Left lung (tissue), 14 donors: ENCODE measurements at places on chromosomes 2 and 18. TPM values are rescaled to one million over a fixed set of nuclear protein-coding genes. Genes with fewer than 3 reads are reported as not detected.

Gene RAB6C
- 0.18 TPM for polyA plus RNA-seq

DNA sequence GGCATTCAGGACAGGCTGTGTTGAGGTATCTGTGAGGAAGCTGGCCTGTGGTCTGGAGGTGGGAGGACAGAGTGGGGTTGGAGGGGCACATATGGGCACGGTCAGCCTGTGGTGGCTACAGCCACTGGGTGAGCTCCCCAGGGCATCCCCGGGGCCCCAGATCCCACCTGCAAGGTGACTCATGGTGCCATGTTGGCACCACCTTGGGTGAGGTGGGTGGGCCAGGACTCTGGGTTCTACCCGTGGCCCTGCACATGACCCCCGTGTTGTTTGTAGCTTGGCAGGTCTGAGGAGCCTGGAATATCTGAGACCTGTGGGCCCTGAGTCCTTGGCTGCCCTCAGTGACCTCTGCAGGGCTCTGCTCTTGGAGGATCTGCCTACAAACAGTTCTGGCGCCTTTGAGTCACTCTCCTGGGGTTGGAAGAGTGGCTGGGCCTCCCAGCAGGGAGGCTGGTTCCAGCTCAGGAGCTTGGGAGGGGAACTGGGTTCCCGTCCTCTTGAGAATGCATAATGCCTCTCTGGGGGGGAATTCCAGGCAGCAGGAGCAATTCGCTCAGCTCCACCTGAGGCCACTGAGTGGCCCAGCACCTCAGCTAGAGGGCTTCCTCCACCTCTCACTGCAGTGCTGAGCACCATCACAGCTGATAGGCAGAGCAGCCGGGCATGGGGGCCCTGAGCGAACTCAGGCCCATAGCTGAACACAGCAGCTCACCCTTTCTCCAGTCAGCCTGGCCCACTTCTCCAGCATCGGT, 105.1 kb downstream of the DYSF start:
- H3K4me3 ChIP-seq = no peak overlapping the region
- no peaks in the 10 kb centered on the region for H3K27me3 ChIP-seq
- no peaks in the 10 kb centered on the region for H3K4me1 ChIP-seq

- H3K36me3 ChIP-seq = no peaks in the 10 kb centered on the region
- H3K27ac ChIP-seq = no peak overlapping the region
- no peak for DNase-seq
- no peak overlapping the region for H3K4me3 ChIP-seq
- H3K27me3 ChIP-seq = no peaks in the 10 kb centered on the region
These were observed 75.8 kb downstream of the LNPK start for GRCh38 chr2:175926272-175926671.

DNA sequence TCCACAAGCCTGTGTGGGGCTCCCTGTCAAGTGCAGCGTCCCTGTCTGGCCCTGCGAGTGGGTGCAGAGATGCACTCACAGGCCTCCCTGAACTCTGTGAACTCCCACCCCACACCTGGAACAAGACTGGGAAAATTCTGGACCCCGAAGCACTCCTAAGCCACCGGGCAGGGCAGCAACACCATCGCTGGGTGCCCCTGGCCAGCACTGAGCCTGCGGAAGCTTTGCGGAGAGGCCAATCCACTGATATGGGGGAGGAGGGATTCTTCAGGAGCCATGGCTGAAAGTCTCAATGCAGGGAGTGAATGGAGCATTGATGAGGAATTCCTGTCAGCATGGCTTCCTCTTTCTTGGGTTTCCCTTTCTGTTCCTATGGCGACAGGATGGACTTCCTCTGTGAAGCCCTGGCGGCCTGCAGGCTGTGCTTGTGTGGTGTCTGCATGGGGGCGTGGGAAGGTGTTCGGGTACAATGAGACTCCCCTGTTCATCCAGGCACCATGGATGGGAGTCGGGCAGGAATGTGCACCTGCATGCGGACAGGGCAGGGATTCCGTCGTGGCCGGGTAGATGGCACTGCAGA, 15.1 kb downstream of the TRIB2 start:
- no peak overlapping the region for H3K4me3 ChIP-seq
- peak overlapping the region; percentile 23 for H3K27ac ChIP-seq
- no peaks in the 10 kb centered on the region for H3K27me3 ChIP-seq
- peaks cover 55% of the 10 kb centered on the region for H3K4me1 ChIP-seq

GRCh38 chr2:134292514-134292913, 38.6 kb downstream of the MGAT5 start:
- no peaks in the 10 kb centered on the region for H3K36me3 ChIP-seq
- H3K27ac ChIP-seq = no peak overlapping the region
- no peak overlapping the region for H3K4me3 ChIP-seq
- H3K27me3 ChIP-seq = no peaks in the 10 kb centered on the region

Gene NPHP1
- polyA plus RNA-seq = 11.4 TPM

DNA sequence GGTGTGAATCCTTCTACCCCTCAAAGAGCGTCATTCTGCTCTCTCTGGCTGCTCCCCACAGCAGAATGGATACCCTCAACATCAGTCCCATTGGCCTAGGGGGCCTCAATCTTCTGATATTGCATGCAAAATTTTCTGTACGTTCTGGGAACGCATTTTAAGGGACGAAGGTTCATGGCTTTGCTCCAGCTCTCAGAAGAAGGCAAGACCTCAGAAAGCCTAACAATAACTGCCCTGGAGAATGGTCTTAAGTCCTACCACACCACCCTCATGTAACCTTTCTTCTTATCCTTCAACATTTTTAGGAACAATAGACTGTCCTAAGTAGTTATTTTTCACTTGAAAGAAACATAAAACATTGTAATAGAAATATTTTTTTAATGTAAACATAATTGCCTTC, 212.6 kb downstream of the PRKCE start:
- H3K27me3 ChIP-seq = no peaks in the 10 kb centered on the region
- peaks cover 44% of the 10 kb centered on the region for H3K4me1 ChIP-seq
- no peak overlapping the region for H3K27ac ChIP-seq

- H3K4me1 ChIP-seq = peaks cover 3% of the 10 kb centered on the region
- H3K27me3 ChIP-seq = no peaks in the 10 kb centered on the region
- DNase-seq = no peak
- H3K27ac ChIP-seq = no peak overlapping the region
These were observed 298.2 kb downstream of the CDCA7 start for GRCh38 chr2:173652767-173653431.

Gene DUSP2
- polyA plus RNA-seq = 1.4 TPM

DNA sequence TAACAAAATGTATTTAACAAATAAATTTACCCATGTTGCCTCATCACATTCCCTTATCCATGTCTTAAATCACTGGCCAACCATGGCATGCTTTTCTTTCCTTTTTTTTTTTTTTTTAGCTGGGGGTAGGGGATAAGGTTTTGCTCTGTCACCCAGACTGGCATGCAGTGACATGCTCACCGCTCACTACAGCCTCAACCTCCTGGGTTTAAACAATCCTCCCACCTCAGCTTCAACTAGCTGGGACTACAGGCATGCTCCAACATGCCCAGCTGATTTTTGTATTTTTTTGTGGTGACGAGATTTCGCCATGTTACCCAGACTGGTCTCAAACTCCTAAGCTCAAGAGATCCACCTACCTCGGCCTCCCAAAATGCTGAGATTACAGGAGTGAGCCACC, 266.4 kb downstream of the THSD7B start:
- DNase-seq = no peak
- no peaks in the 10 kb centered on the region for H3K27me3 ChIP-seq
- no peak overlapping the region for H3K27ac ChIP-seq
- H3K4me3 ChIP-seq = no peak overlapping the region

DNA sequence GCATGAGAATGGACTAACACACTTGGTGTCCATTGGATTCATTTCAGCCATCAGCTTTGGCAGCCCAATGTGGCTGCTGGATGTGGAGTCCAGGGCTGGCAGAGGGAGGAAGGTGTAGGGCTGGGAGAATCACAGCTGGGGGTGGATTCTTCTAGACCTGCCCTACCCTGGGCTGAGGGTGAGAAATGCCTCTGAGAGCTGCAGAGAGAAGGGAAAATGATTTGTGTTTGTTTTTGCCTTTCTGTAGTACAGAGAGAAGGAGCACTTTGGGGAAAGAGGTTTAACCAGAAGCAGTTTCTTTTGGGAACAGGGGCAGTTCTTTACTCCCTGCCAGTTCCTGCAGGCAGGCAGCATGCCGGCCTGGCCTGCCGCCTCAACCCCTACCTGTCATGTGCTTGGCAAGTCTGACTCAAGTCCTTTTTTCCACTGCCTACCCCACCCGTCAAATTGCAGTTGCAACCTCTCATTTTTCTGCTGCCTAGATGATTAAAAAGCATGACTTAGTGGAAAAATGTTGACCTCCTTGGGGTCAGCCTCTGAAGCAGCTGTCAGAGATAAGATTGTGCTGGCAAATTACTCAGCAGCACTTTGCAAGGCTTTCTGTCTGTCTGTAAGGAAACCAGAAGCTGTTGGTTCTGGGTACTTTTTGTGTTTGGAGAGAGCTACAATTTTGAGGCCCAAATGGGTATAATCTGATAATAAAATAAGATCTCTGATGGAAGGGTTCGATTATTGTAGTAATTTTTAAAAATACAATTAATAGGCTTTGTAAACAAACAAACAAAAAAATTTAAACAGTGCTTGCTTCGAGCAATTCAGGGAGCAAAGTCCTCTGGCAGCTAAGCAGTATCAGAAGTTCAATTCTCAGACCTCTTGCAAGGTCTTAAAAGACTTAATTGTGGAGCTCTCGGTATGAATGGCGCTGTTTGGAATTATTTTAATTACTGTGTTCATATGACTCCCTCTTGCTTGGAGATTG, 21.7 kb downstream of the LBH start:
- H3K36me3 ChIP-seq = peaks cover 3% of the 10 kb centered on the region
- peak overlapping the region; percentile 61 for H3K27ac ChIP-seq
- DNase-seq = peak; percentile 79
- no peaks in the 10 kb centered on the region for H3K27me3 ChIP-seq
- no peak overlapping the region for H3K4me3 ChIP-seq
- peaks cover 39% of the 10 kb centered on the region for H3K4me1 ChIP-seq

Gene DYNC1I2
- polyA plus RNA-seq = 221 TPM

- no peaks in the 10 kb centered on the region for H3K4me1 ChIP-seq
- no peak overlapping the region for H3K4me3 ChIP-seq
- no peak overlapping the region for H3K27ac ChIP-seq
- no peaks in the 10 kb centered on the region for H3K36me3 ChIP-seq
- DNase-seq = no peak
These were observed 215.1 kb downstream of the ALK start for GRCh38 chr2:29706171-29706720.

Gene AP1S3
- polyA plus RNA-seq = 5.2 TPM

DNA sequence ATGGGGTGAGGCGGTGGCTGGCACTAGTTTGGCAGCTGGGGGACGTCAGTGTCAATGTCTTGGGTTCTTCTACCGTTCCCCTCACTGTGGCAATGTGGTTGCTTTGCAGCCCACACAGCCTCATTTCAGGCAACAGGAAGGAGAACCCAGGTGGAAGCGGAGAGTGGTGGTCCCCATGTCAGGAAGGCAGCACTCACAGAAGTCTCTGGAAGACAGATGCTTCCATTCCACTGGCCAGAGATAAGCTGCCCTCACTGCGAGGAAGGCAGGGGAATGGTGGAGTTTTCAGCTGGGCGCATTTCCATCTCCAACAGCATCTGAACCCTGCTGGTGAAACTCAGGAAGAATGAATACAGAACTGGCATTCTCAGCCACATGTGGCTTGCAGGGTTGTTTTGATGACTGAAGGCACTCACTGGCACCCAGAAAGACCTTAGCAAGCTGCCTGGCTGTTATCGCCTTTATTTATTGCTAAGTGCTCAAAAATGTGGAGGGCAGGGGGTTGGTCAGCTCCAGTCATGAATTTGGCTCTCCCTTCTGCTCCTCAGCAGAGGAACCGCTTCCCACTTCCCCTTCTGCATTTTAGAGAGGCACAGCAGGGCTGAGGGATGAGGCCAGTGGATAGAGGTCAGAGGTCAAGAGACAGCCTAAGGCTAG, 19.4 kb downstream of the KCNIP3 start:
- H3K36me3 ChIP-seq = no peaks in the 10 kb centered on the region
- no peak for DNase-seq
- no peak overlapping the region for H3K27ac ChIP-seq
- H3K4me1 ChIP-seq = no peaks in the 10 kb centered on the region
- H3K27me3 ChIP-seq = peaks cover under 1% of the 10 kb centered on the region

GRCh38 chr18:13318731-13319501, 100.4 kb downstream of the LDLRAD4 start:
- no peaks in the 10 kb centered on the region for H3K27me3 ChIP-seq
- H3K36me3 ChIP-seq = no peaks in the 10 kb centered on the region
- no peaks in the 10 kb centered on the region for H3K4me1 ChIP-seq

Gene ITGA4
- 25.7 TPM for polyA plus RNA-seq

DNA sequence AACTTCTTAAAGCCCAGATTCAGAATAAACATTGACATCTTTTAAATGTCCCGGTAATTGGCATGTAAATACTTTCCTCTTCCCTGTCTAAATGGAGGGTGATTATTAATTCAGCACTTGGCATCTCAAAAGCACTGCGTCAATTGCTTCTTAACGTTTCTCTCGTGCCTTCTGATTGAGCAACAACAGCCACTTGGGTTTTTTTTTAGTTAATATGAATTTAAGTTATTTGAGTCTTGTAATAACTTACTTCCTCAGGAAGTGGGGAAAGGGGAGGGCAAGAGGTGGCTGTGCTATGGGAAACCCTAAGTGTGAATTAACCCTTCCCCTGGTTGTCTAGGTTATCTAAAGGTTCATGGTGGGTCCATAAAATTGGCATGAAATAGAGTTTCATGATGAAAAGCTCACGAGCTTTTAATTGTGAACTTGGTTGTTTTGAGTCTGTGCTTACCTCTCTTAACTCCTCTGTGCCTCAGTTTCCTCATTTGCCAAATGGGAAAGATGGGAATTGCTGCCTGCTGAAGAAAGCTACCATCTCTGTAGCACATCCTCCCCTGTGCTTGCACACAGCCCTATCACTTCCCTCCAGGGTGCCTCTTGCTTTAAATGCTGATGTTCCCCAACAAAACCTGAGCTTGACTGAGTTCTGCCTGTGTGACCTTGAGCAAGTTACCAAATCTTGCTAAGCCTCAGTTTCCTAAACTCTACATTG, 126.3 kb upstream of the BCL2L11 start:
- peak overlapping the region; percentile 63 for H3K27ac ChIP-seq
- no peak overlapping the region for H3K4me3 ChIP-seq
- H3K36me3 ChIP-seq = no peaks in the 10 kb centered on the region
- H3K27me3 ChIP-seq = no peaks in the 10 kb centered on the region

DNA sequence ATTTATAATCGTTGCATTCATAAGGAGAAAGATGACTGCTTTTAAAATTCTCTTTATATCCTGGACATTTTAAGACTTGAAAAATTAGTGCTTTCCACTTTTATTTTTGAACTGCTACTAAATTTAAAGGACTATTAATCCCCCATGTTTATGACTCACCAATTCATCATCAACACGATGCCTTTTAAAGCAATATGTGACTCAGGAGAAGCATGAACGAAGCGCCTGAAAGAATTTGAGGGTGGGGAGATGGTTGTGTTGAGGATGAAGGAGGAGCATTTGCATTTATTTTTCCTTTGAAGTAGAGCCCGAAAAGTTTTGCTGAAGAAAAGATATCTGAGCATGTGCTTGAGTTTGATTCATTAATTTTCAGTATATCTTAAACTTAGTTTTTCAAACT, 192.2 kb upstream of the LRRTM1 start:
- no peaks in the 10 kb centered on the region for H3K36me3 ChIP-seq
- no peaks in the 10 kb centered on the region for H3K27me3 ChIP-seq
- no peaks in the 10 kb centered on the region for H3K4me1 ChIP-seq
- no peak overlapping the region for H3K4me3 ChIP-seq
